ENCODE measurements at places on chromosomes 13 and 19.

- no peak for DNase-seq
Observed at GRCh38 chr13:111434578-111435159, 114.2 kb downstream of the TEX29 start.

DNA sequence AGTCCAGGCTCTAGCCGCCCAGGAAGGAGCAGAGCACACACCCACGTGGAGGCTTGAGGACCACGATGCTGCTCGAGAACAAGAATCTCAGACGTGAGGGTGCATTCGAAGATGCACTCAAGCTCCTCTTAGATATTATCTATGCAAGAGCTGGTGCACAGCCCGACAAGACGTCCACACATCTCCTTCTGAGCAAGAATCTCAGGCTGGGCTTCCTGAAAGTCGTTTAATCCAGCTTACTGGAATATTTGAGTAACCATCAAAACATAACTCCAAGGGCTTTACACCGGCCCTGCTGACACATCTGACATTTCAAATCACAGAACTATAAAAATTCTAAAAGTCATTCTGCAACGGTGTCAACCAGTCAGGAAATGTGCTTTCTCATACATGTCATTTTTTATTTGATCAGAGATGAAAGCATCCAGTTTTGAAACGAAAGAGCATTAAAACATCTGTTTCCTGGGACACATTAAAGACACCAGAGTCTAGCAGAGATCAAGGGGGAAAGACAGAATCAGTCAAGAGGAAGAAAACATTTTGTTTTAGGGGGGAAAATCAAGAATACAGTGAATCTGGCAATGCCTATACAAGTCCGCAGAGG lies 177.7 kb upstream of the IRS2 start:
- no peak for DNase-seq

- DNase-seq: no peak
Observed at GRCh38 chr19:52603558-52604207, 33.6 kb downstream of the ZNF701 start.

DNA sequence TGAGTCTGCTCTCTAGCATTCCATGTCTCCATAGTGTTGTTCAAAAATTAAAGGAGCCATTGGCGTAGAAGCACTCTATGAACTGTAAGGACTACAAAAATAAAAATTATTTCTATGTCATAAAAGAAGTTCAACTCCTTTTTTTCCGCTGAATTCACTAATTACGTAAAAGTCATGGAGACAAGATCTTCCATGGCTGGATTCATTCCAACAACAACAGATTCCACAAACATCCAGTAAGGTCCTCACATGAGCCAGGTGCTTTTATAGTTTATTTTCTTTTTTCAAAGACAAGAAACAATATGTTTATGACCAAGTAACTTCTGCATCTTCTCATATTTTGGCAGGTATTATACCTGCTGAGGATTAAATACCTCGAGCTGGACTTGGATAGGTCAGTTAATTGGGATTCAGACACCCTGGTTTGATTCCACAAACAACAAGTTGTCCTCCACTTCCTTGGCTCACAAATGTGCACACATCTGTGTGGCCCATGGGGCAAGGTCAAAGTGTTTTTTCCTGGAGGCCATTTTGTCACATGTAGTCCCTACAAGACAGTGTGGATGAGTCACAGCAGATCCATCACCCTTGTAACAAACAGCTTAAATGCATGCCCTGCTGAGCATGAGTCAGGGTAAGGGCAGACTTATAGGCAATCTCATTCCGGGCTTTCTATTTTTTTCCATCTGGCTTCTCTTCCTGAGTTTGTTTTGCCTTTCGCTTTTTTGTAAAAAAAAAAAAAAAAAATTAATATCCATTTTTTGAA lies 475.6 kb downstream of the COG6 start:
- no peak for DNase-seq

DNA sequence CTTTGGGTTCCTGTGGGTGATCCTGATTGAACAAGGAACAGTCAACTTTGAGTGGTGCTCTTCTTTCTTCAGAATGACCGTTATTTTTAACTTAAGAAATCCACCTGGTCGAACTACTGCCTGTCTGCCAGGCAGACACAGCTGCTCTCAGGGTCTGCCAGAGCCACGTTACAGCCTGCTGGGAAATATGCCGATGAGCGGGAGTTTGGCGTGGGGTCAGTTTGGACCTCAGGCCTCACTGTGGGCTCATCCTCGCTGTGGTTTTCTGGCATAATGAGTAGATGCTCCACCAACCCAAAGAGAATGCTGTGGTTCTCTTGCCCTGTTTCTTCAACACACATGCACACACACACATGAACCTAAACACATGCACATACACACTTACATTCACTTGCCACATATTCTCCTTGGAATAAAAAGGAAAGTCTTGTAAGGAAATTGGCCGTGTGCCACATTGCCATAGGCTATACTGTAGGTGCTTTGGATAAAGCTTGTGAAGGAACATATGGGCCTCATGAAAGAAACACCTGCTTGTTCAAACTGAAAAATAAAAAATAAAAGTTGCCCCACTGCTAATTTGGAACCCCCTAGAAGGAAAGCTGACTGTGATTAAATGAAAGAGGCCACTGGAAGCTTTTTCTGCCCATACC lies 598.7 kb upstream of the KLF12 start:
- DNase-seq: no peak

- DNase-seq: no peak
Observed at GRCh38 chr13:111423168-111423785, 102.8 kb downstream of the TEX29 start.

DNA sequence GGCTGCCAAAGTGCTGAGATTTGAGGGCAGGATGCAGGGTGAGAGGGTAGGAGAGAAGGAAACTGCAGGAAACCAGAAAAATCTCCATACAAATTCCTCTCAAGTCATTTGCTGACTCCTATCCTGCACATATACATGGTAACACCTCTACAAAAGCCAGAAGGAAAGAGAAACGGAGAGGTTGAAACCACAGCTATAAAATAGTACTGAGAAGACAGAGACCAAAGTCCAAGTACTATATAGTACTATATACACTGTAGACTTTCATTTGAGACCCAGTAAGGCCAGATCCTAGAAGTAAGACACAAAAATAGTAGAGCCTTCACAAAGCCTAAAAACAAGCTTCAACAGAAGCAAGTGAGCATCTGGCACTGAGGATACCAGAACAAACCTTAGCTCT lies 103.1 kb downstream of the UGGT2 start:
- DNase-seq: no peak

DNA sequence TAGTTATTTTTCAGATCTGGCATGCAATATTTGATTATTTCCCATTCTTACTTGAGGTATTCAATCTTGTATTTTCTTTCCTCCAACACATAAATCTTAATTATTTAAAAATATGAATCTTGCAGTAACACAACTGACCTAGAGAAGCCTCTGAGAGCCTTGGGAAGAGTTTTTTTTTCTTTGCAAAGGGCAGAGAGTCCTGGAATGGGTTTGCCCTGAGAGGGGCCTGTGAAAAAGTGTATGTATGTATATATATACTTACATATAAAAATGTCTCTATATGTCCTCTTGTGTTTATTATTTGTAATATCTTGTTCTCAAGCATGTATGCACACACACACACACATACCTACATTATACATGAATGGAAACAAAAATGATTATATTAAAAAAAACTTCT lies 801.2 kb upstream of the SLITRK1 start:
- DNase-seq: no peak

DNA sequence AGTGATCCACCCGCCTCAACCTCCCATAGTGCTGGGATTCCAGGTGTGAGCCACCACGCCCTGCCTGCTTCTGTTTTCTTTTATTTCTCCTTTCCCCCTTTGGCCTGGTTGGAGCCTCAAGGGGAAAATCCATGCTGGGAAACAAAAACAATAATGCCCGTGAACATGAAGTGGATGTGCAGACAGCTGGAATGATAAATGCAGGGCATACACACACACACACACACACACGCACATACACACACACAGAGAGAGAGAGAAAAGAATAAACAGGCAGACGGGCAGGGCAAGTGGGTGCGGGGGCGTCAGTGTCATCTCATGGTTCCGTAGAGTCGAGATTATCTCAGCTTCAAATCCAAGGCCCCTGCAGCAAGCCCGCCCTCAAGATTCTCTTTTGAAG lies 4.4 kb upstream of the PLEKHF1 start:
- DNase-seq: no peak

- no peak for DNase-seq
Observed at GRCh38 chr13:101835920-101836319, 383.4 kb downstream of the ITGBL1 start.

DNA sequence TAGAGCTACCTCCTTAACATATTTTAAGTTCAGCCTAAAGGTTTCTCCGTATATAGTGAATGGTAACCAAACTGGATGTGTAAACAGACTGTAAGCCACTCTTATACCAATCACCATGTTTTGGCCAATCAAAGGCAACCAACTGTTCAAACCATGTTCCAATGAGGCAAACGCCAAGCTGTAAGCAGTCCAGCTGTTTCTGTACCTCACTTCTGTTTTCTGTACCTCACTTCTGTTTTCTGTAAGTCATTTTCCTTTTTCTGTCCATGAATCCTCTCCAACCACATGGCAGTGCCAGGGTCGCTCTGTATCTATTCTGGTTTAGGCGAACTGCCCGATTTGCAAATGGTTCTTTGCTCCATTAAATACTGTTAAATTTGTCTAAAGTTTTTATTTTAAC lies 24.4 kb downstream of the COMMD6 start:
- no peak for DNase-seq

DNA sequence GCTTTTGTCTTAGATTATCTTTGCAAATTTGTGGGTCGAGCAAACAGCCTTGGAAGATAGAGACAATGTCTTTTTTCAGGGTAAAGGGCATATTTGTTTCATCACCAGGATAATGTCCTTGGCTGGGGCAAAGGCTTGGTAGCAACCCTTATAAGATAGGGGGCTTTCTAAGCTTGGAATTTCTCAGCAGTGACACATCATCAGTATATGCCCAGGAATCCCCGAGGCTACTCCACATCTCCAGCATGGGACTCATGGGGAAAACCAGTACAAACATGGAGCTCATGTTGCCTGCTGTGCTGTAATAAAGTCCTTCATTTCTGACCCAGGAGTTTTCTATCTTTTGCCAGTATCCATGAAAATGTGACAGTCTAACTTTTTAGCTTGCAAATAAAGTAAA lies 77.1 kb downstream of the DCLK1 start:
- no peak for DNase-seq

Data from esophagus squamous epithelium (tissue), 5 donors.